Activated CD8-positive, alpha-beta T cell treated with anti-CD3 and anti-CD28 coated beads for 36 hours (primary cell): ENCODE measurements at places on chromosomes 6 and 20.

GRCh38 chr6:166029506-166029905, 138.1 kb downstream of the TBXT start:
- peaks cover 5% of the 10 kb centered on the region for H3K27me3 ChIP-seq
- no peak overlapping the region for H3K4me3 ChIP-seq
- DNase-seq: no peak
- no peaks in the 10 kb centered on the region for H3K36me3 ChIP-seq
- no peak overlapping the region for H3K27ac ChIP-seq

DNA sequence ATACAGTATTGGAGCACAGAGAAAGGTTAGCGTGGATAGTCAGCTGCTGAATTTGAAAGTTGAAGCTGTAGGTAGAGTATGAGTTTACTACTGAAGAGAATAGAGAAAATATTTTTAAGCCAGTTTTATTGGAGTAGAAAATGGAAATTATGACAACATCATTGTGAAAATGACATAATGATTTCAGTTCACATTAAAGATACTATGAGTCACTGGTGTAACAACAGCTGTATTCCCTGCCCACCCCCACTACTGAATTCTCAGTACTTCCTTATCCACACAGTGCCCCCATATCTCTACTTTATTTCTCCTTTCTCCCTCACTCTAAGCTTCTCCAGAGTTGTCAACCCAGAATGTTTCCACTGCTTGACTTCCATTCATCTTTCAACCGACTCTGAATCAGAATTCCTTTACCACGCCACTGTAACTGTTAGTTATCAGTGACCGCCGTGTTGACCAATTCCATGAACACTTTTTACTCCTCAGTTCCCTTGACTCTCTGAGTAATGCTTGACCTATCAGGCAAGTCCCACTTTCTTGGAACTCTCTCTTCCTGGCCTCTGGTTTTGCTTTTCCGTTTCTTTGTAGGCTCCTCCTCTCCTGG, 139.6 kb downstream of the AIG1 start:
- peak overlapping the region; percentile 47 for H3K27ac ChIP-seq
- peak; percentile 10 for DNase-seq
- no peak overlapping the region for H3K4me3 ChIP-seq
- no peaks in the 10 kb centered on the region for H3K27me3 ChIP-seq

- peak overlapping the region; percentile 49 for H3K4me3 ChIP-seq
- H3K27ac ChIP-seq: peak overlapping the region; percentile 93
- DNase-seq: peak; percentile 76
- H3K27me3 ChIP-seq: no peaks in the 10 kb centered on the region
- peaks cover 52% of the 10 kb centered on the region for H3K4me1 ChIP-seq
Measured at GRCh38 chr6:152170702-152171667, 363.5 kb downstream of the ESR1 start.

DNA sequence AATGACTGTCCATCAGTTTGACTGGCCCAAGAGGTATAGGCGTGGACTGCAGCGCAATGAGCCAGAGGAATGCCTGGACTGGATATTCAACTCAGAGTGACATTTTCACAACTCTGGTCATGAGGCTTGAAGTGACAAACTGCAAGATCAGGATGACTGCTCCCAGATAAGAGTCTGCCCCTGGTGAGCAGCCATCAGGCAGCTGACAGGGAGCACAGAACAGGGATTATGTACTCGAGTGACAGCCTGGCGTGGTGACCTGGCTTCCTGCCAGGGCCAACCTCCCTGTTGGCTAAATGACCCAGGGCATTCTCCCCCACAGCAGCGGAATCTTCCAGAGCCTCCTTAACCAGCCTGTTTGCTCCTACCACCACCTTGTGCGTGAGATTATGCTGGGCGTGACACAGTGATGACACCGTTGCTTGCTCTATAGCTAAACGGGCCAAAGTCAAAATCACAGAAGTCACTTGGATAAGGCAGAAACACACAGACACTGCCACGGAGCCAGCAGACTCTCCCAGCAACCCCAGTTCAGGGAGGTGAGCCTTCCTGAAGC, 209.1 kb upstream of the JARID2 start:
- no peak for DNase-seq
- H3K27ac ChIP-seq: no peak overlapping the region

DNA sequence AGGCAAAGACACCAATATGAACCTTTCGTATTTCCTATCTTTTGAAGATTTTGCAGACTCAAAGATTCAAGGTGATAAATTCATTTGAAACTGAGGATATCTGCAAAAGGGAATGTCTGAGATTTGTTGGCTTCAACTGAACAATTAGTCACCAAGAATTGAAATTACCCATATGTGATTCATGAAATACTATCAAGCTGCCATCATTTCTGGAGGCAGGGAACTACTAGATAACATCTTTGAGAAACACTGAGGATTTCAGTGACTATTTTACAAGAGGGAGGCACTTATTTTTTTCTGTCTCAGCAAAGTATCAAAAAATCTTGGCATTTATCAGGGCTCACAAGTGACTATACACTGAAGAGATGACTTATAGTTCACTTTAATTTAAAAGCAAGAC, 39.8 kb upstream of the MMS22L start:
- H3K27ac ChIP-seq: no peak overlapping the region
- H3K4me3 ChIP-seq: no peak overlapping the region
- no peaks in the 10 kb centered on the region for H3K4me1 ChIP-seq
- H3K36me3 ChIP-seq: no peaks in the 10 kb centered on the region

DNA sequence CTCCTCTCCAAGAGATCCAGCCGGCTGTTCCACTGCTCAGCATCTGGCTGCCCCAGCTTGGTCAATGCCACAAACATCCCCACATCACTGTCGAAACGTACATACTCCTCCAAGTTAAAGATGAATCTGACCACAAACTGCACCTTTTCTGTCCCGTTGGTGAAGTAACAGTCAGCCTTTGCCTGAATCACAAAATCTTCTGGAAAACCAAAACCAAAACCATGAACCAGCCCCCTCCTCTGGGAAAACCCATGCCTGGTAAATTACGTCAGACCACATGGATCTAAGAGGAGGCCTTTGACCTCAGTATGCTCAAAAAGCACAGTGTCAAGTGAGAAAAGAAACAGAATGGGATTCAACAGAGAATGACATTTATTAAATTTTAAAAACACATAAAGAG, 1.7 kb downstream of the HLA-DOB start:
- no peak for DNase-seq
- H3K4me3 ChIP-seq: no peak overlapping the region
- peaks cover 11% of the 10 kb centered on the region for H3K4me1 ChIP-seq
- no peak overlapping the region for H3K27ac ChIP-seq
